Natural killer cell treated with Interleukin-12 subunit alpha and Interleukin-12 subunit beta and Interleukin-15 and Interleukin-18, amount 100 ng/mL, for 72 hours (primary cell): ENCODE measurements at places on chromosomes 2 and 18. TPM values are rescaled to one million over a fixed set of nuclear protein-coding genes. Genes with fewer than 3 reads are reported as not detected.

- DNase-seq: no peak
These were observed 100.4 kb downstream of the GPD2 start for GRCh38 chr2:156536534-156536933.

- no peak for DNase-seq
These were observed 67.2 kb downstream of the PTRHD1 start for GRCh38 chr2:24725956-24726355.

- DNase-seq: no peak
These were observed 31.1 kb downstream of the CTIF start for GRCh38 chr18:48569915-48570264.

DNA sequence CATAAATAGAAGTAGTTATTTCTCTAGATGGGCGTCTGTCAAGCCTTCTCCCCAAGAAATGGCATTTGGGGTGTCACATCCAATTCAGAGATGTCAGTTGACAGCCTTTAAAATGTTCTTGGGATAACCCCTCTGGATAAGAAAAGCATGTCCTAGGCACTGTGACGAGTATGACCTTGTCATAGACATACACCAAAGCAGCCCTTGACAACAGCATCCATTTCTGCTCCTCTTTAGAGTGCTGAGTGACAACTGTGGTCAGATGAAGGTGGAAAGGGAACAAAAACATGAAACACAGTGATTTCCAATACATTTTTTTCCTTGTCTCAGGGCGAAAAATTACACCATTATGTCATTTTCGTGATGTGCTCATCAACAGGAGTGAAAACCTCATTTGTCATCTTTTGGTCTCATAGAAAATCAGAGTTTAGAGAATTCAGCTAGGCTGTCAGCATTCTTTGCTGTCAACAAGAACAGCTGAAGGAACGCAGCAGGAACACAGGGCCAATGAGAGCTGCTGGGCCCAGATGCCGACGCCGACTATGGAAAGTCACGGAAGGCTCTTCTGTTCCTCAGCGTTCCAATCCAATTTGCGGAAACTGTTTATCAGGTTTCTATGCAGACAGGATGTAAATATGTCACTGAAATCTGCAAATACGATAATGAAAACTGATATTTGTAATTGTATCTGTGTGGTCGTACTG, 193.2 kb downstream of the ICOS start:
- no peak for DNase-seq

The DES gene
- not detected for total RNA-seq

DNA sequence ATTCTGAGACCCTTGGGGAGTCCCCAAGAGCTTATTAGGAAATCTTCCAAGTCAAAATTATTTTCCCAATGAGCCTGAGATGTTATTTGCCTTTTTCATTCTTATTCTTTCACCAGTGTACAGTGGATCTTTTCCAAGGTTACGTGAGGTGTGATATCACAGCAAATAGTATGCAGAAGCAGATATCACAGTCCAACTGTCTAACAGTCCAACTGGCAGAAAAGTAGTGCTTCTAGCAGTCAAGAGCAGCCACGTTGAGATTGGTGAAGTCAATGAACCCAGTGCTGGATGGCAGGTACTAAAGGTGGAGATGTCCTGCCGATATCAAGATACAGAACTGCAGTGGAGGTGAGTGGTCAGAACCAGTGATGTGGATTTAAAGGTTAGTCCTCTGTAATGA, 78.9 kb upstream of the ZNF397 start:
- no peak for DNase-seq
